ENCODE measurements at places on chromosomes 2 and 18.

GRCh38 chr2:197575987-197576386 is 60.1 kb downstream of the MOB4 start:
- DNase-seq, result no peak

DNA sequence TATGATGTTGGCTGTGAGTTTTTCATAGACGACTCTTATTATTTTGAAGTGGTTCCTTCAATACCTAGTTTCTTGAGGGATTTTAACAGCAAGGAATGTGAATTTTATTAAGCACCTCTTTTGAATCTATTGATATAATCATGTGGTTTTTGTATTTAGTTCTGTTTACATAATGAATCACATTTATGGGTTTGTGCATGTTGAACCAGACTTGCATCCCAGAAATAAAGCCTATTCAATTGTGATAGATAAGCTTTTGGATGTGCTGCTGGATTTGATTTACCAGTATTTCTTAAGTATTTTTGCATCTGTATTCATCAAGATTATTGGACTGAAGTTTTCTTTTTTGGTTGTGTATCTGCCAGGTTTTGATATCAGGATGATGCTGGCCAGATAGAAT is 131.6 kb upstream of the SCN7A start:
- DNase-seq, result no peak

DNA sequence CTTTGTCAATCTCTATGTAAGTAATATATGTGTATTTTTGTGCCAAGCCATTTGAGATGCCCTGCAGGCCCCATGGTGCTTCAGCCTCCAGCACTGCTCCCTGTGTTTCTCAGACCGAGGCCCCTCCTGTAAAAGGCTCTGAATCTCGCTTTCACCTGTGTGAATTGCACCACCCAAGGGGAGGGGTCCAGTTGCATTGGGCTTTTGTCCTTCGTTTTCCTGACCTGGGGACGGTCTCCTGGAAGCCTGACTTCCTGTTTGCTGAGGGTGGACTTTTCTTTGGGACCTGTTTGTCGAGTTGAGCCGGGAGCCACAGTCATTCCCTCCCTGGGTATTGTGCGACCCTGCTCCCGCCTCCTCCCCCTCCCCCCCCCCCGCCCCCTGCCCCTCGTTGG is 48.9 kb downstream of the AGAP1 start:
- no peak for DNase-seq

DNA sequence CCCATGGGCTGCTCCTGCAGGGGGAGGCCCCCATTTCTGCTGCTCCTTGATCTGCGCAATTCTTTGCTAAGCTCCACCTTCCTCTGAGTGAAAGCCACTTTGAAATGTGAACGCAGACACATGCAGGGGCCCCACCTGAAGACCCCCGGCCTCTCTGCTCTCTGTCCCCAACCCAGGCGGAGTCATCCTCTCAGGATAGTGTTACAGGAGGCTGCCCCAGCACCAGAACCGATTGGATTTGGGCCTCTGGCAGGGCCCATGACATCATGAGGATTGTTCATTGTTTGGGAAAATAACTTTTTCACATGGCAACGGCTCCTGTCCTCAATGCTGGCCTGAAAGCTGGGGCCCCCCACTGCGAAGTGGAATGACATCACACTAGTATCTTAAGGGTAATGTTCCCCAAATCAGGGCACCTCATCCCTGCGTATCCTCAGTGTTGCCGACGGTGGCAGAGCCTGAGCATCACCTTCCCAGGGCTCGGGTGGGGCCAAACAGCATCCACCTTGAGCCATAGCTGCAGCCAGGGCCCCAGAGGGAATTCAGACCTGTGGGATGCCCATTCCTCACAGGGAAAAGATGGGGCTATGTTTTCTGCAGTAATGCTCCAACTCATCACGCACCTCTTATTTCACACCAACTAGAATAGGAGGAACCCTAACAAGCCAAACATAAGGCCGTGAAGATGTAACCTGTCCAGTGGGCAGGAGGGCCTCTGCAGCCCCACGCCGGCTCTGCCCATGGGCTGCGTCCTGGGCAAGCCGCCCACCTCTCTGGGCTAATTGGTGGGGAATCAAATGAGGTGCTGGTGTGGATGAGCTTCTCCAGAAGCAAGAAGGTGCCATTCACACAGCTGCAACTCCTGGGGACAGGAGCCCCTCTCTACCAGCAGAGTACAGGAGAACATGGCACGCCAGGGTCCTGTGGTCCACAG is 2.7 kb upstream of the ERFE start:
- DNase-seq, result no peak

DNA sequence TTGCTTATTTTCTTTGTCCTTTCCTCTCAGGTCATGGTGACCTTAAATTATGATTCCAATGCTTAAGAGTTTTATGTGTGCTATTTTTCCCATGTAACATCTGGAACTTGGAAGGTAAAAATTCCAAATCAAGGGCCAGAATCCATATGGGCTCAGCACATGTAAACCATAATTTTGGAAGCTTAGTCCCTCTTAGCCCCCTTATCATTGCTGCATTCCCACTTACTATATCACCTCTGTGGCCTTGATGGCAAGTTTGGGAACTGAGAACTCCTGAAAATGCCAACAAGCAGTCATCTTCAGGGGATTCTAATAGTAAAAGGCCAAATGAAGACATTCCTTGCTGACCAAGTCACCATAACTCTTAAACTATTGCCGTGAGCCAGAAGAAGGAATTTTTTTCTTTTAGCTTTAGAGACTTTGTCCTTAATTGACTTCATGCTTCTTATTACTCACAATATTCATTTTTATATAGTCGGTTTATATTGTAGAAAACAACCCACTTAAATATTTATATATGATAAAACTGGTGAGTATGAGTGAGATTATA is 251.4 kb downstream of the SLC8A1 start:
- no peak for DNase-seq
